GM12865 (cell line): ENCODE measurements at places on chromosomes 7 and 10.
A peak's percentile ranks its signal among the peaks of the same experiment; 100 is the strongest.

DNA sequence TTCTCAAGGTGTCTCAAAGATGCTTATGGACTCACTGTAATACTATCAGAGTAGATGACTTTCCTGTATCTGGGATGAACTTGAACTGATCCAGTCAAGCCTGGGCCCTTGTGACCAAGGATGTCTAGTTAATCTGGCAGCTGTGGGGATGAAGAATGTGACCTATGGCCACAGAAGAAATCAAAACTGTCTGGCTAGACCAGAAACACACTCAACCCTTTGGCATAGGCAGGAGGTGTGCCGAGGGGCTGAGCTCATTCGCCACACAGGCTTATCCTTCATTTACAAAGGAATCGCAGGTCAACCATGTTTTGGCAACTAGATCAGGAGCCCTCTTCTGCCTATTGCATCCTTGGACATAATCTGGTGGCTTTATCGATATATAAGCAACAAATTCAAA, 110.6 kb downstream of the ATXN7L1 start:
- DNase-seq, result no peak

- no peak for DNase-seq
Measured at GRCh38 chr7:91243591-91244301, 20.5 kb upstream of the FZD1 start.

DNA sequence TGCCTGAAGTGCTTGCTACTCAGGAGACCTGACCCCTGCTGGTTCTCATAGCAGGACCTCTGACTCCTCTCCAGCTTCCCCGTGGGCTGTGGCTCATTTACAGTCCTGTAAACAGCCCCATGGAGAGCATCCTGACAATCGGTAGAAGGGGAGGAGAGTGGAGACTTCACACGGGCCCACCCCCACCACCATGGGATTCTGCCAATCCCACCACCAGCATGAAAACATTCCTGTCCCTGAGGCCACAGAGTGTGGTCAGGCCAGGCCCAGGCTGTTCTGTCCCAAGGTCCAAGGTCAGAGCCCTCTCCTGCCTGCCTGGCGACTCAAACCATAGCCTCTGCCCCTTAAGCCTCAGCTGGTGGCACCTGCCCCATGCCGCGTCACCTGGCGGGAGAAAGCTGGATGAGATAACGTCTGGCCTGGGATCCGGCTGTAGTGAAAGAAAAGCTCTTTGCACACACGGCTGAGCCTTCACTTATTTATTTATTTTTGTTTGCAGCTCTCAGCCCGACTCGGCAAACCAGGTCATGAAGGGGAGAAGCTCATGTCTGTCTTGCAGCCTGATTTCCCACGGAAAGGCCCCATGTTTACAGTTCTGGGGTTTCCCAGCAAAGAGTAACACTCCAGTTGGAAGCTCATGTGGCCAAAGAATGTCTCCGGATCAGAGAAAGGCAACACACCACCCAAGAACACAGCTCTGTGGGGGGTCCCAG, 293.6 kb upstream of the ZMIZ1 start:
- DNase-seq, result no peak

DNA sequence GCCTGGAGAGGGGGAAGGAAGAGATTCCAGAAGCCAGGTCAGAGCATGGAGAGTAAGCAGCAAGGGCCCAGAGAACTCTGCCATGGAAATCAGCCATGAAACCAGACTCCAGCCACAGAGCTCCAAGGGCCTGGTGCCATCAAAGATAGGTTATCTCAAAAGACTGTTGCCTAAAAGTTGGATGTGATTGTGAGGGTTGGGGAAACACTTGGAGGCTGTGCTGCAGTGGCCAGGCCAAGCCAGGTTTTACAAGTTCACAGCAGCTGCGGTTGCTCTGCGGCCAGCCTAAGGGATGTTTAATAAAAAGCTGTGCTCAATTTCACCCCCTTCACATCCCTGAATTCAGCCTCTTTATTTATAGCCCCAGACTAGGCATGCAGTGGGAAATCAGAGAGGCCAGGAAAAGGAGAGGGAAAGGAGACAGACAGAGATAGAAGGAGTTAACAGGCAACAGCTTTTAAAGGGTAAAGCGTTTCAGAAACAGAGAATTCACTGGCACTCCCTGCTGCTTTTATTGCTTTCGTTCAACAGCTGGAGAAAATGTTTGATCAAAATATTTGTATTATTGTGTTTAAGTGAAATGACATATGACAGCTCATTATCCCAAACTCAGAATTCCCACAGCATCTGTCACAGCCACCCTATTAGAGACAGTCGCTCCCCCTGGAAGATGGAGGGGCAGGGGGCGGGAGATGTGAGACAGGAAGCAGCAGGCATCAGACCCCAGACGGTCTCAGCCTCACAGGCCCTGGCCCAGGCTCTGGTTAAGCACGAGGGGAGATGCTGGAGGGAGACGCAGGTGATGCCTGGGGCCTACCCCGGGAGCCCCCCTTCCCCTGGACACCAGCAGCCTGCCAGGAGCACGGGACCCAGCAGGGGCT, 140.1 kb downstream of the GLI3 start:
- DNase-seq, result no peak

DNA sequence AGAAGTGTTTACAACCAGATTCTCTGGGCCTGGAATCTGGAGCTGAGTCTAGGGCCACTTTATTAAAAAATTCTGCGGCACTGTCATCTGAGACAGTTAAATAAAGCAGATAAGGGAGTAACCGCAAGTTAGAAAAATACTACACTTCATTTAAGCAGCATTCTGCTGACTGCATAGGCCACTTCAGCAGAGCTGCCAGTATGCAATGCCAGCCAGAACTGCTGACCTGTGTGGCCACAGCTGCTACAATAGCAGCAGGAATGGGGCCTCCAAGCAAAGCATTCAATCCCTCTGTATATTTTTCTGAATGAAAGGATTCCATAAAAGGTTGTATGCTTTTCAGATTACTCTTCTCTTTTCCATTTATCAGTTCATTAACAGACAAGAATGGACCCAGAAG, 136.0 kb downstream of the COL28A1 start:
- DNase-seq, result no peak

DNA sequence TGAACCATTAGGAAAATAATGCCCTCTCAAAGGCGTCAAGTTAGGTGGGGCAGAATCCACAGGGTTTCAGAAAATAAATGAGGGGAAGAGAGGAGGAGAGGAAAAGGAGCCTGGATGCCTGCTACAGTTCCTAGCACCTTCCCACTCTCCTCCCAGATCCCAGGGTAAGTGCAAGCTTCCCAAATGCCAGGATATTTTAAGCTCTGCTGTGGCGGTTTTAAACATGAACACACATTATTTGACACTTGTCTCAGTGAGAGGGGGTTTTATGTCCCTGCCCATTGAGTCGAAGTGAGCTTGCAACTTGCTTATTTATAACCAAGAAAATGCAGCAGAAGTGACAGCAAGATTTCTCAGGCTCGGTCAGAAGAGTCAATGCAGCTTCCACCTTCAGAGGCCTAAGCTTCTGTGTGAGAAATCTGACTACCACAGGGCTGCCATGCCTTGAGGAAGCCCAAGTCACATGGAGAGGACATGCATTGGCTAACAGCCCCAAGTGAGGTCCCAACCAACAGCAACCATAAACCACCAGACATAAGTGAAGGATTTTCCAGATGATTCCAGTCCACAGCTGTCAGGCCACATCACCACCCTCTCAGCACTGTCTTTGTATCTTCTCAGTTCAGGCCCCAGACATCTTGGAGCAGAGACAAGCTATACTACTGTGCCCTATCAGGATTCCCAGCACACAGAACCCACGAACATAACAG, 17.9 kb upstream of the BMPER start:
- DNase-seq, result no peak

GRCh38 chr10:6607182-6607581, 27.1 kb upstream of the PRKCQ start:
- no peak for DNase-seq

DNA sequence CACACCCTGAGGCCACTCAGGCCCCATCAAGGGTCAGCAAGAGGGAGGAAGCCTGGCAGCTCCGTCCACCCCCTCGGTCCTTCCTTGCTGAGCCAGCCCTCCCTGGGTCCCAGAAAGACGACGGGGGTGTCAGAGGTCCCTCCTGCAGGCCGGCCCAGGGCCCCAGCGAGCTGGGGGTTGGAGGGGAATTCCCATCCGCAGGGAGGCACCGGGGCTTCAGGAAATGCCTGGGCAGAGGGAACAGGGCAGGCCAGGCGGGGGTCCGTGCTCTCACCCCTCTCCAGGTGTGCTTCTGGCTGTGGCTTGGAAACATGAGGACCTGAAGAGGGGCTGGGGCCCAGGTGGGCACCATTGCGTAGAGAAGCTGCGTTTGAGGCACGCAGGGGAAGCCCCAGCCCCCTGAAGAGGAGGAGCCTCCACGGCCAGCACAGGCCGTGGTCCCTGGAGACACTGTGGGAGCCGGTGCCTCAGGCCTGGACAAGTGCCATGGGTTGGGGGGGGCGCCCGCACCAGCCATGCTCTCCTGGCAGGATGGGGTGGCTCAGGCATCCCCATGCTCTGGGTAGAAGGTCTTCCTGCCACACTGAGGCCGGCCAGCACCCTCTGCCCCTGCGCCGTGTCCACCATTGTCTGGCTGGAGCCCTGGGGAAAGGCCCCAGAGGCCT, 66.7 kb downstream of the PDGFA start:
- peak; percentile 13 for DNase-seq

- no peak for DNase-seq
Measured at GRCh38 chr7:27523321-27523720, 139.4 kb downstream of the HIBADH start.

DNA sequence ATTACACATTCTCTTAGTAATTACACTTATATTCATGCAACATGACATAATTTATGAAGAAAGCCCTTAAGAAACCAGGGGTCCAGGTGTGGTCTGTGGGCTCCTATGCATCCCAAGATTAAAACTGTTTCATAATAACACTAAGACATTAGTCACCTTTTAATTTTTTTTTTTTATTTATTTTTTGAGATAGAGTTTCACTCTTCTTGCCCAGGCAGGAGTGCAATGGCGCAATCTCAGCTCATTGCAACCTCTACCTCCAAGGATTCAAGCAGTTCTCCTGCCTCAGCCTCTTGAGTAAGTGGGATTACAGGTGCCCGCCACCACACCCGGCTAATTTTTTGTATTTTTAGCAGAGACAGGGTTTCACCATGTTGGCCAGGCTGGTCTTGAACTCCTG, 12.5 kb downstream of the GDI2 start:
- DNase-seq, result no peak

DNA sequence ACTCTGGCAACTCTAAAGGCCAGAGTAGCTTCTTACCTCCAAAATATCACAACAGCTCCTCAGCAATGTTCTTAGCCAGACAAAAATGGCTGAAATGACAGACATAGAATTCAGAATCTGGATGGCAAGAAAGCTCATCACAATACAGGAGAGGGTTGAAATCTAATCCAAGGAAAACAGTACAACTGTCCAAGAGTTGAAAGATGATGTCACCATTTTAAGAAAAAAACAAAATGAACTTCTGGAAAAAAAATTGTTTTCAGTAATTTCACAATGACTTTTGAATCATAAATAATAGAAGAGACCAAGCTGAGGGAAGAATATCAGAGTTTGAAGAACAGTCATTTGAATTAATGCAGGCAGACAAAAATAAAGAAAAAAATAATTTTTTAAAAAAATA, 479.5 kb downstream of the ZWINT start:
- DNase-seq, result no peak

GRCh38 chr10:71274901-71275796, 43.9 kb upstream of the SLC29A3 start:
- no peak for DNase-seq

GRCh38 chr7:49228426-49229098, 304.2 kb downstream of the CDC14C start:
- DNase-seq, result no peak

GRCh38 chr7:47100148-47100816, 481.6 kb downstream of the TNS3 start:
- DNase-seq, result no peak

- DNase-seq, result no peak
Measured at GRCh38 chr10:95694665-95695064, 938 bp upstream of the TCTN3 start.

- DNase-seq, result no peak
Measured at GRCh38 chr7:44374007-44374763, 48.8 kb upstream of the CAMK2B start.

DNA sequence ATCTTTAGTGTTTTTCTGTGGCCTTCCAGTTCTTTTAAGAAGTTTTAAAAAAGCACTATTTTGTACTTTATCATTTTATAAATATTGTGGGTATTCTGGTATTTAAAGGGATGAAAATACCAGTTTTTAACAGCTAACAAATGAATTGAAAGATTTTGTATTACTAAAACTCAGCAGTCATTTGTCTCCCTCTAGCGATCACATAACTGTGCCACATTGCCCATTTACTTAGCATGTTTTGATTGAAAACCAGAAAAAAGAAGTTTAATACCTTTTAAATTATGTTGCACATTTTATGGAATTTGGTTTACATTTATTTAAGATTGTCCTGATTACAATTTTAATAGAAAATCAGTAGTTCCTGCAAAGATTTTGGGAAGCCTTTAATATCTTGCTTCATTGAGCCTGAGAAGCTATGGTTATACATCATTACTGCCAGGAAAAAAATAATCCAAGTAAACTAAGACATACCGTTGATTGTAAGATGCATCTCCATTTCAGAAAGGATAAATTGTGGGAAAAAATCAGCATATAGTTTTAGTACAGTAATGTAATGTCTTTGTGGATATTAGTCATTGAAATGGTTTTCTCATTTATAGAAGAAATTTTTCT, 34.9 kb downstream of the TAX1BP1 start:
- no peak for DNase-seq

DNA sequence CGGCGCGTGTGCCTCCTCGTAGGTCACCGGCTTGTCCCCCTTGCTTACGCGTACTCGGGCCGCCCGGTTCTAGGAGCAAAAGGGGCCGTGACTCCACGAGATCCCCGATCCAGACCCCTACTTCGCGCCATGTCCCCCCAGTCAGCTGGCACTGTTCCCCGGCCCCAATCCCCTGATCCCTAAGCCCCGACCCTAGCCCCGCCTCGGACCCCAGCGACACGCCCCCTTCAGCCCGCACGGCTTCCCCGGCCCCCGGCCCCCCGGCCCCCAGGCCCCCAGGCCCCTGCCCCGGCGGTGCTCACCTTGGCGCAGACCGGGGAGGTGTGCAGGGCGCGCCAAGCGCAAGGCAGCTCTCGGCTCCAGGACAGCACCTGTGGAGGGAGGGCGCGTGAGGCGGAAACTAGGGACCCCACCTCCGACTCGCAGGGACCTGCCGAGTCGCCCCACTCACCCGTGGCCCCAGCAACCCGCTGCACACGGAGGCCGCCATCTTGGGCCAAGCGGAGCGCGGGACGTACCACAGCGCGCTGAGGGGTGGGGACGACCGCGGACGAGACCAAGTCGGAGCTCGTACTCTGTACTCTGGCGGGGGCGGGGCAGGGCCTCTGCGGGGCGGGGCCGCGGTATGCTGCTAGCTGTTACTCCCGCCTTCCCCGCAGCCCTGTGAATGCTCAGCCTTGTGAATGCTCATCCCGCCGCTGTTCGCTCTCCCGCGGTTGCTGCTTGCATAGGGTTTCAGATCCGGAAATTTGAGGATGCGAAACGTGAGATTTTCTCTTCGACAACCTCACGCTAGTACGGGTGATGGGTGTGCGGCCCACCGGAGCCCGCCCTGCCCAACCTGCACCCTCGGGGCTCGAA, at the start of gene MRPS24:
MRPS24 (minus strand) TSS at position 512 of the 861 bp plus-strand sequence; CDS start at position 490, 22 bp downstream.
- DNase-seq, result peak; percentile 98

- DNase-seq, result peak; percentile 48
Measured at GRCh38 chr7:23539494-23539907, 7.7 kb upstream of the TRA2A start.

- DNase-seq, result peak; percentile 19
Measured at GRCh38 chr10:3901370-3901769, 116.4 kb upstream of the KLF6 start.
